Globus pallidus (tissue), 1 donor: ENCODE measurements at places on chromosomes 1 and 21.

GRCh38 chr1:196043268-196043667 is 565.0 kb downstream of the KCNT2 start:
- no peak for DNase-seq

DNA sequence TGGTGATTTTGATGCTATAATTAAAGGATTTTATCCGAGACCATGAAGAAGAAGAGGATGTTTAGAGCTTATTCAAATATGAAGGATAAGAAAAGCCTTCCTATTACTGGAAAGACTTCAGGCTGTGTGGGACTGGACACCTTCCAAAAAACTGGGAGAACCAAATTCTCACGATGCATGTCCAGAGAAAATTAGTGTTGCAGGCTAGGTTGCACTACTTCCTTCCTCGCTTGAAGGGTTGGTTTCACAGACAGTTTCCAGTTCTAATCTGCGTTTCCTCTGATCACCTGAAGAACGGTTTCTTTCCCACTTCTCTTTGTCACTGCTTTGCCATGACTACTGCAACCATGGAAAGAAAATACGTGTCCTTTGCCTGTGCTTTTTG is 2.0 kb downstream of the MTARC2 start:
- no peak for DNase-seq

GRCh38 chr1:29651246-29651645 is 414.9 kb downstream of the PTPRU start:
- no peak for DNase-seq

DNA sequence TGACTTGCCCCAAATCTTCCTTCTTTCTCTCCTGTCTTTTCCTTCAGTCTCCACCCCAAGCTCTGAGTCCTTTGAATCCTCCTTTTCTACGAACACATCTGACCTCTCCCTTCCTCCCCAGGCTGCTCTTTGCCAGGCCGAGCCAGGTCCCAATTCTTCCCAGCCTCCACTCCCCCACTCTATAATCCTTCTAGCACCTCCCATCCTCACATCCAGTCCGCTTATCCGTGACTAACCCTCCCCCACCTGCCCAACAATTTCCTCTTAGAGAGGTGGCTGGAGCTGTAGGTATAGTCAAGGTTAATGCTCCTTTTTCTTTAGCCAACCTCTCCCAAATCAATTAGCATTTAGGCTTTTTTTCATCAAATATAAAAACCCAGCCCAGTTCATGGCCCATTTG is 9.5 kb upstream of the HPDL start:
- DNase-seq = no peak

DNA sequence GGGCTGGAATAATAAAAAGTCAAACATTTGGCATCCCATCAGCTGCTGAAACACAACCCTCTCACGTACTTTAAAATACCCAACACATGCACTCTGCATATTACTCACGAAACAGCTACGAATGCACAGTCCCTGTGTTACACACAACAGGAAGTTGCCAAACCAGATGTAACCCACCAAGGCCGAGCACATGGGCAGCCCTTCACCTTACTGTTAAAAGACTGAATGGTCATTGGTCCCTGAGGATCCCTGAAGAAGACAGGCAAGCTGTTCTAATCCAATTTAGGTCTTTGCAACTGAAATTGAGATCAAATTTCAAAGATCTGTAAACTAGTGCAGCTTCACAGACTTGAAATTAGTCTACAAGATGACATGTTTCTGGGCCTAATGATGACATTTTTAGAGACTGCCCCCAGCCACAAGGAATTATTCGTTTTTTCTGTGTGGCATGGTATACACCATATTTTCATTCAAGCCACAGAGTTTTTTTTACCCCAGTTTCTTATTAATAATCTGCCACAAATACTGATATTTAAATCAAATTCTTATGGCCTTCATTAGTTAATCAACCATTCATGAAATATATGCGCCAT is 25.6 kb upstream of the IER5 start:
- DNase-seq = no peak

DNA sequence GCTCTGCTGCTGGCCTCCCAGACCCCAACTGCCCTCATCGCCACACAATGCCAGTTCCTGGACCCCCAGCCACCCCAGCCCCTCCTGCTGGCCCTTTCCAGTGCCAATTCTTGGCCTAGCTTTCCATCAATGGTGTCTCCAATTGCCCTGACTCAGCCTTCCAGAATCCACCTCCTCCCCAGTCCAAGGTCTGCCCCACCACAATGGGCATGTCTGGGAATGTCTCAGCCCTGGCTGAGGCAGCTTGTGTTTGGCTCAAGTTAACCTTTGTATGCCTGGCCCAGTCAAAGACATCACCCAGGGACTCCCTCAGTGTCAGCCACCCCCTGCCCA is 16.4 kb downstream of the ALDH4A1 start:
- DNase-seq = no peak

- DNase-seq = no peak
Measured at GRCh38 chr21:31374395-31374794, 30.3 kb upstream of the TIAM1 start.

GRCh38 chr1:192399161-192399560 is 82.4 kb downstream of the RGS21 start:
- no peak for DNase-seq

DNA sequence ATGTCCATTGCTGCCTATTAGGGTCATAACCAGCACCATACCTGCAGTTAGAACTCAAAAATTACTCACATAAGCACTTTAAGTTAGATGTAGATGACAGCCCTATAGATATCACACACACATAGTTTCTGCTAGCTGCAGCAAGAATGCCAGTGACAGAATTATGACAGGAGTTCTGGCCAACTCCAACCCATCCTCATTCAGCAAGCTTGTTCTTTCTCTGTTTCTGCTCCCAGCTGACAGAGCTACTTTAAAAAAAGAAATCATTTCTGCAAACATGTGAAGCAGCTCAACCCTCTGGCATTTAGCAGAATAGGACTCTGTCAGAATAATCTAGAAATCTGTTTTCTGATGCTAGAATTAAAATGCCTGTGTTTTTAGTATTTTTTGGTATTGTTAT is 23.8 kb upstream of the OTUD7B start:
- no peak for DNase-seq

- DNase-seq = no peak
Measured at GRCh38 chr1:4551706-4552105, 102.7 kb upstream of the AJAP1 start.

- DNase-seq = no peak
Measured at GRCh38 chr1:153485863-153486262, 25.4 kb upstream of the S100A7 start.

GRCh38 chr1:174077749-174078490 is 55.8 kb upstream of the RC3H1 start:
- no peak for DNase-seq

DNA sequence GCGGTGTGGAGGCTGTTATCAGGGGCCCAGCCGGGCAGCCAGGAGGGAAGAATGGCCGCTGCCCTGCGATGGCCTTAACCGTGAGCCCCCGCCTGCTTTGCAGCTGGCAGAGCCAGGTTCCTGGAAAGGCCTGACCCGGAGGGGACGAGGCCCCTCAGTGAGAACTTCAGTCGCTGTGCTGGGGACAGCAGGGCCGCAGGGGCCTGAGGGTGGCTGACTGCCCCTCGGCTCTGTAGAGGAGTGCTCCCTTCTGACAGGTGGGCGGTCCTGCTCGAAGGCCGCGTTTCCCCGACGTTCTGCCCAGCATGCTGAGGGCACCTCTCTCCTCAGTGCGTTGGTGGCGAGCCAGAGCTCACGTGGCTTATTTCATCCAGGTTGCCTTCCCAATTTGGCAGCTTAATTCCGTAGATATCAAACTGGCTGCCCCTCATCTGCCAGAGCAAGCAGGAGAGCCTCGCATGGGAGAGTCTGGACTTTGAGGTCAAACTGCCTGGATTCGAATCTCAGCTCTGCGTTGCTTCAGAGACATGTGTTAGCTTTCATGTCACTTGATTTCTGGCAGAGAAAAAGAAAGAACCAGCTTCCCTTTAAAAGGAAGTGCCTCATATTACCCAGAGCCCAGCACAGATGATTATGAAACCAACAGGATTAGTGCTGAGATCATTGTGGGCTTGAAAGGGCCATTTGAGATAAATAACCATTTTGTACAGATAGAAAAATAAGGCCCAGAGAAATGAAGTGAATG is 239.8 kb downstream of the SDCCAG8 start:
- no peak for DNase-seq

DNA sequence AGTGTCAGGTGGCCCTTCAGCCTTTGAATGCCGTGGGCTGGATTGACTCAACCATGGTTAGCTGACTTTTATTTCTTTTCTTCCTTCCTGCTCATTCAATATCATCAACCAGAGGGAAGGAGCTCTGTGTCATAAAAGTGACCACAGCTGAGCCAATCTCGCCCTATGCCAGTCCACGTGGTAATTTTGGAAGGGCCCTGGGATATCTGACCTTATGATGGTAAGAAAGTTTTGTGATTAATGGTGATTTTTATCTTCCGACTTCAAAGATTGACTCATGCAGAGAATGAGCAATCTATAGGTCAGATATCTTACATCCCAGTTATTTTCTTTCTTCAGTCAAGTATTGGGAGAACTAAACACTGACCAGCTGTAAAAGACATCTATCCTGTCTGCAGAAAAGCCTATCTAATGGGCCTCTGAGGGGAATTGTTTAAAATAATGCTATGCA is 170.3 kb downstream of the ZC3H11B start:
- no peak for DNase-seq

DNA sequence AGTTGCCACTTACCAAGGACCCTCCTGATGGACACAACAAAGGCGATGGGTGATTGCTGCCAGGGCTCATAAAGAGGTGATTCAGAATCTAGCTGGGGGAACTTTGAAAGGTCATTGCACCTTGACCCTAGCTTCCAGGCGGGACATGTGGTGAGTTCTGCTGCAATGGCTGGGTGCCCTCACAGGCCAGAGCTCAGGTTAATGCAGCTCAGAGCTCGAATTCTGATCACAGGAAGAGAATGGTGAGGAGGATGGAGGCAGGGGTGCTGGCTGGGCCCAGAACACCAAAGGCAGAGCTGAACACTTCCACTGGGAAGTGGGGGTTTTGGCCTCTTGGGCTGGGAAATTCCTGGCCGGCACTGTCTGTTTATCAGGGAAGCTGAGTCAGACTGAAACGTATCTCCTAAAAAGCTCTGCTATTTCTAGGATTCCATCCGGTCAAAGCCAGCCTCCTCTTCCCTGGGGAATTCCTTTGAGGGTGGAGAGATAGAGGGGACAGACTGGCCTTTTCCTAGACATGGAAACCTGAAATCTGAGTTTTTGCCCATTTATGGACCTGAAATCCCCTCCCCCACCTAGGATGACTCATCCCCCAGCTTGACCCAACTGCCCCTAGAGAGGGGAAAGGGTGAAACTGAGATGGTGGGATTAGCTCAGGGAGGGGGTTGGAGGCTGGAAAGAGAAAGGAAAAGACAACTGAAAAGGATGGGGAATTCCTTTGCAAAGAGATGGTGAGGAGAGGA is 27.2 kb downstream of the NUAK2 start:
- no peak for DNase-seq

DNA sequence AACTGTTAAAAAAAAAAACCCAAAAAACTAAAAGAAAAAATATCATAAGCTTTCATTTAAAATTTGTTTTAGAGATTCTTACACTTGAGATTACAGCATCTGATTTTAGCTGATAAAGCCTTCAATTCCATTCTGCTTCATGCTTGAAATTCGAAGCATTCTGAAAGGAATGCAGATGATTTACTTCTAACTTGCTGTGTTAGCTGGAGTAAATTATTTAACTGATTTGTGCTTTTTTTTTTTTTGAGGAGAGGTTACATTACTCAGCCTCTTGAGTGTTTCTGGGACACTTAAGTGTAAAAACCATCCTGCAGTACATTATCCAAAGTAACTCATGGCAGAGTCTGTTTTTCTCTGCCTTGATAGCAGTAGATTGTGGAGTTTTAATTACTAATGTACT is 4.5 kb upstream of the TRIM67 start:
- no peak for DNase-seq

- no peak for DNase-seq
Measured at GRCh38 chr21:15893902-15894301, 164.1 kb downstream of the USP25 start.

GRCh38 chr1:17686258-17686657 is 68.9 kb upstream of the ACTL8 start:
- DNase-seq = no peak

GRCh38 chr21:45550522-45551210 is 8.4 kb upstream of the SLC19A1 start:
- peak; percentile 57 for DNase-seq

DNA sequence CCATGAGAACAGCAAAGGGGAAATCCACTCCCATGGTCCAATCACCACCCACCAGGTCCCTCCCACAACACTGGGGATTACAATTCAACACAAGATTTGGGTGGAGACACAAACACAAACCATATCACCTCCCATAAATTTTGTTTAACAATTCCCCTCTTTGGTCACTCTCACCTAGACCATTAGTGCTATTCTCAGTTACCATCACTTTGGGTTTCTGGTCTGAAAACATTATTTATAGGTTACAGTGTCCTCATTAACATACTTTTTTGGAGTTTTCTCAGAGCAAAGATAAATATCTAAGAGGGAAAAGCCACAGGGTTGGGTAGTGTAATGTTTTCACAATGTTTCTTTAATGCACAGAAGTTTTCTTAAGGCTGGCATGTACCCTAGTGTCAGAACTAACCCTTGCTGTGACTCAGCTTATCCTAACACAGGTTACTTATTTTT is 47.7 kb upstream of the DNAH14 start:
- DNase-seq = no peak

DNA sequence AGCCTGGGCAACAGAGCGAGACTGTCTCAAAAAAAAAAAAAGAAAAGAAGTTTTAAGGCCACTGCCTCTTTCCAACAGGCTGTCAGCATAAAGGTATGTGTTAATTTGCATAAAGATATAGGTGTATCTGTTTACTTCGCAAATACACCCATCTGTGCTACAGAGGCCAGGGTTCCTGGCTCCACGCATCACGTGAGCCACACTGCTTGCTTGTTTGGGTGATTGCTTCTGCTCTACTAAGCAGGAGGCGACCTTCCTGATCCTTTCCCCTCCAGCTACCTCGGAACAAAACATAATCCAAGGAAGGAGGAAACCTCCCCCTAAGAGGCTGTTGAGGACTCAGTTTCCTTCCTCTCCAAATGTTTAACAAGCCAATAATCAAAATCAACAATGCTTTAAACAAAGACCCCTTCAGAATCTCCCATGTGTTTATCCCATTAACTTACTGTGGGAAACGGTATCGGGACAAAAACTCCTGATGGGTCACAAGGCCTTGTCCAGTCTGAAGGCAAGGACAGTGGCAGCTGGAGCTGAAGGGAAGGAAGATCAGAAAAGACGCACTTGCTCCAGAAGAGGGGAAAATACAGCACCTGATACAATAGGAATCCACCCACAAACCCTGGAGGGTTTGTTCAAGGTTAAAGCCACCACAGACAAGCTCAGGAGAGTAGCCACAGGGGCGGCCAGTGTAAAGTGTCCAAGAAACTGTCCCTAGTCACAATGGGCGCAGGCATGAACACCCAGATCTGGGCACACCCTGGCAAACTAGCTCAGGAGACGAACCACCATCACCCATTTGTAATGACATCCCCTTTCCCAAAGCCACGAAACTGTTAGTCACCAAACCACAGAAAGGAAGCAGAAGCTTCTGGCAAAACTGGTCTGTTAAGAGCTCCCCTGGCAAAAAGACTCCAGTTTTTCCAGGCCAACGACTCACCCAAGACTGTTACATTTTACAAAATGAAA is 17.2 kb downstream of the CTNNBIP1 start:
- DNase-seq = no peak

GRCh38 chr1:231927431-231927830 is 300.8 kb downstream of the DISC1 start:
- no peak for DNase-seq

GRCh38 chr1:98027103-98027705 is 106.4 kb upstream of the DPYD start:
- no peak for DNase-seq

GRCh38 chr1:216173376-216173995 is 249.8 kb downstream of the USH2A start:
- DNase-seq = no peak

- DNase-seq = no peak
Measured at GRCh38 chr1:2800664-2801045, 838 bp downstream of the TTC34 start.
